ENCODE measurements at places on chromosomes 5 and 9. TPM values are rescaled to one million over a fixed set of nuclear protein-coding genes. Genes with fewer than 3 reads are reported as not detected.

The ARID3C gene
- total RNA-seq = not detected

DNA sequence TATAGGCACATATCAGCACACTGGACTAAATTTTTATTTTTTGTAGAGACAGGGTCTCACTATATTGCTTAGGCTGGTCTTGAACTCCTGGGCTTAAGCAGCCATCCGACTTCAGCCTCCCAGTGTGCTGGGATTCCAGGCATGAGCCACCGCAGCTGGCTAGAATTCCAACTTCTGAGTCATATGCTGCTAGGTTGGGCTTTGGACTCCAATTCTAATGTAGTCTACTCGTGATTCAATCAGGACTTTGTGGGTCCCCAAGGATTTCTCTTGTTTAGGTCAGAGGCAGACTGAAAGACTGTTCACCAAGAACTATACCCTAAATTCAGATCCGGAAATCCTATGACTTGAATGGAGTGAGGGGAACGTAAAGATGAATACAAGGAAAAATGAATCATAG is 68.2 kb upstream of the CHD1 start:
- DNase-seq = no peak

DNA sequence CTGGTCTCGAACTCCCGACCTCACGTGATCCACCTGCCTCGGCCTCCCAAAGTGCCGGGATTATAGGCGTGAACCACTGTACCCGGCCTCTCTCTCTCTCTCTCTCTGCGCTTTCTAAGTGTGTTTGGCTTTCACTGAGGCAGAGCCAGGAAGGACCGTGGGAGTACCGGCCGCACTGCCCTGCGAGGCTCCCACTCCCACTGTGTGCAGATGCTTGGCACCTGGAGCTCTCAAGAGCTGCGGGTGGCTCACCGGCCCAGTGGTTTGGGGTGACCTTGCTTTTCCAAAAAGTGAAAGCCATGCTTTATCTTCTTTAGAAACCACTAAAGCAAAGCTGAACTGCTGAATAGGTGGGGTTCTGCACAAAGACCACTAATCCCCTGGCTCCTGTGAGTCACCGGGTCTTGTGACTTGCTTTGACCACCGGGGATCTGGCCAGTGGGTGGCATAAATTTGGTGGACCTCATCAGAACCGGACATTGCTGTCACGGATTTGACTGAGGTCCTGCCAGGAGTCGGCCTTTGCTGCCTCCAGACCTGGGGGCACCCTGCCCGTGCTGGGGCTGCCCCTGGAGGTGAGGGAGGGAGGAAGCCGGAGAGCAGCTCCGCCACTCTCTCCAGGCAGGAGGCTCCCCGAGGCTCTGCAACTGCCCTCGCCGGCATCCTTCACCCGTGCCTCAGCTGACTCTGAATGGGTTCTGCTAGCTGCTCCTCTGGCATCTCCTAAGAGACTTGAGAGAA is 228.9 kb downstream of the FANCC start:
- DNase-seq = no peak

DNA sequence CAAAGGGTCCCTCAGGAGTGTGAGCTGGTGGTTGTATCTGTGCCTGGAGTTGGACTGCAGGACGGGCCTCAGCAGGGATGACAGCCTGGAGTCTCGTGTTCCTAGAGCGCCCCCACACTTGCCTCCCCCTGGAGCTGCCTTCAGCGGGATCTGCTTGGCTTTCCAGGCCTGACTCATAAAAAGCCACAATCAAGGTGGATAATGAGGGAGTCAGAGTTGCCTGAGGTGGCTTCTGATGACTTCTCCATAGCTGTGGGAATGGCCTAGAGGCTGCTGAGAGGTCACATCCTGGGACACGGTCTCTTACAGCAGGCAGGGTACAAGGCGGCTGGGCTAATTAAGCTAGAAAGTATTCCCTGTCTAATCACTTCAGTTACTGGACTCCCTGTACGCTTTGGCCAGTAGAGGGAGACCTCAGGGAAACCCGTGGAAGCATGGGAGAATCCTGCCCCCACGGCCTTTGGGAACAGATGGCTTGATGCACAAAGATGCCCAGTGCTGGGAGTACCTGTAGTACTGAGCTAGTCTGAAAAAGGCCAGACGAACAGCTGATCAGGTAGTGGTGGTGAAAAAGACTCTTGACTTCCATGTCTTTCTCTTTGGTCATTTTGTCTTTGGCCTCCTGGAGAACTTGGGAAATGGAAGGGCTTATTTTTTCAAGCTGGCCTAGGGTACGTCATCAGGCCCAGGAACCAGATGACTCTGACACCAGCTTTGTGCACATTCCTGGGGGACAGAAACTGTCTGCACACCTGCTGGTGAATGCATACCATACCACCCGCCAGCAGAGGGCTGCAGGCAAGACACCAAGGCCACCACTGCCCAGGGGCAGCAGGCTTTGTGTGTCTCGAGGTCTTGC is 16.1 kb upstream of the FRRS1L start:
- no peak for DNase-seq

GRCh38 chr5:161414037-161414436 is 132.5 kb downstream of the GABRB2 start:
- DNase-seq = no peak

GRCh38 chr5:179257176-179257682 is 88.0 kb downstream of the ADAMTS2 start:
- DNase-seq = no peak
